WTC11 (cell line): ENCODE measurements at places on chromosomes 1 and 21.

GRCh38 chr1:103576065-103576464 lies 4.7 kb downstream of the AMY2B start:
- no peak for DNase-seq

DNA sequence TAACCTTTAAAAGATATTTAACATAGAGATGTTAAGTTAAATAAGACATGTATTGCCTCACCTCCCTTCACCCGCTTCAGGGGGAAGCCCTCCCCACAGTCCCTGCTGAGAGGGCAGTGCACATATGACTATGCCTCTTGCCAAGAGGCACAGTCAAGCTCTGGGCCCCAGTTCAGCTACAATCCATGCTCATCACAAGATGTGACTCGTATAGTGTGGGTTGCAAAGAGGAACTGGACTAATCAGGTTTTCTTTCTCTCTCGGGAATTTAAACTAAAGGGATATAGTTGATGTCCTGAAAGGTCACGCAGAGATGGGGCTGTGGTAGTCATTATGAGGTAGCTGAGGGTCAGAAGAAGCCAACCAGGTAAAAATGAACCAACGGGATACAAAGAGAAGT lies 35.6 kb downstream of the LYST start:
- no peak for DNase-seq

GRCh38 chr1:67754526-67754920 lies 69.5 kb downstream of the GADD45A start:
- no peak for DNase-seq

- DNase-seq: no peak
Measured at GRCh38 chr21:44475266-44475845, 20.0 kb downstream of the LRRC3 start.

- DNase-seq: no peak
Measured at GRCh38 chr1:83500987-83501591, 497.8 kb downstream of the TTLL7 start.

GRCh38 chr1:205810448-205811157 lies 2.4 kb downstream of the SLC41A1 start:
- peak; percentile 26 for DNase-seq

GRCh38 chr21:15894596-15894995 lies 164.8 kb downstream of the USP25 start:
- DNase-seq: no peak

GRCh38 chr1:210400043-210400840 lies 71.5 kb downstream of the HHAT start:
- DNase-seq: peak; percentile 71

GRCh38 chr1:224333309-224333926 lies 3.4 kb upstream of the NVL start:
- DNase-seq: no peak

DNA sequence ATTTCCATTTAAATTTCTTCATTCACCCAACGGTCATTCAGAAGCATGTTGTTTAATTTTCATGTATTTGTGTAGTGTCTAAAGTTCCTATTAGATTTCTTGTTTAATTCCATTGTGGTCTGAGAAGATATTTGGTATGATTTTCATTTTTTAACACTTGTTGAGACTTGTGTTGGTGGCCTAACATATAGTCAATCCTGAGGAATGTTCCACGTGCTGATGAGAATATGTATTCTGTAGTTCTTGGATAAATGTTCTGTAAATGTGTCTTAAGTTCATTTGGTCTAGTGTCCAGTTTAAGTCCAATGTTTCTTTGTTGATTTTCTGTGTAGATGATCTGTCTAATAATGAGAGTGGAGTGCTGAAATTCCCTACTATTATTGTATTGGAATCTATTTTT lies 22.7 kb upstream of the LCE5A start:
- DNase-seq: no peak

DNA sequence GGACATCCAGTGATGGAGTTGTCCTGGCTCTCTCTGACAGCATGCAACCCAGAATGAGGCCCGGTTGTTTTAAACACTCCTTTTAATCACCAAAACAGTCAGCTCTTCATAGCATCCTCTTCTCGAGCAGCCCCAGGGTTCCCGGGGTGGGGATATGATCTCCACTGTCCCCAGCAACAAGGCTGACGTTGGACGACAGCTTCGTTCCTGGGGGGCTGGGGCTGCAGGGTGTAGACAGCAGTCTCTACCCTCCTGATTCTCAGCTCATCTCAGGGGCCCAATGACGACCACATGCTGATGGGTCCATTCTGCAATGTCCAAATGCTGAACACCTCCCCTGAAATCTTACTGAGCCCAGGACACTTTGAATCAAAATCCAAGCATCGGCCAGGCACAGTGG lies 27.0 kb downstream of the TRIM11 start:
- no peak for DNase-seq

DNA sequence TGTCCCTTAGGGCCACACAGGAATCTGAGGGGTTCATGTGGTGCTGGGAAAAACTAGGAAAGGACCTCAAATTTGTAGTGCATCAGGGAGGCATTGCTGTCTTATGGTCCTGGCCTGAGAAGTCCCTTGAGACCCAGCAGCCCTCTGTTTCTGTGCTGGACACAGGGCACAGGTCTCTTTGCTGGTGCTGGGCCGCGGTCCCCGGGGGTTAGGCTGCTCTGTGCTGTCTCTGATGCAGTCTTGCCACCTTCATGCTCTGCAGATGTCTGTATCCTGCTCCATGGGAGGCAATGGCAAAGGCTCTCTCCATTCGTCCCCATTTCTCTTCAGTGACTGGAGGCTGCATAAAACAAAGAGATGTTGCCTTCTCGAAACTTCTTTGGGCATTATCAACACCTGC lies 13.0 kb downstream of the EDARADD start:
- no peak for DNase-seq

DNA sequence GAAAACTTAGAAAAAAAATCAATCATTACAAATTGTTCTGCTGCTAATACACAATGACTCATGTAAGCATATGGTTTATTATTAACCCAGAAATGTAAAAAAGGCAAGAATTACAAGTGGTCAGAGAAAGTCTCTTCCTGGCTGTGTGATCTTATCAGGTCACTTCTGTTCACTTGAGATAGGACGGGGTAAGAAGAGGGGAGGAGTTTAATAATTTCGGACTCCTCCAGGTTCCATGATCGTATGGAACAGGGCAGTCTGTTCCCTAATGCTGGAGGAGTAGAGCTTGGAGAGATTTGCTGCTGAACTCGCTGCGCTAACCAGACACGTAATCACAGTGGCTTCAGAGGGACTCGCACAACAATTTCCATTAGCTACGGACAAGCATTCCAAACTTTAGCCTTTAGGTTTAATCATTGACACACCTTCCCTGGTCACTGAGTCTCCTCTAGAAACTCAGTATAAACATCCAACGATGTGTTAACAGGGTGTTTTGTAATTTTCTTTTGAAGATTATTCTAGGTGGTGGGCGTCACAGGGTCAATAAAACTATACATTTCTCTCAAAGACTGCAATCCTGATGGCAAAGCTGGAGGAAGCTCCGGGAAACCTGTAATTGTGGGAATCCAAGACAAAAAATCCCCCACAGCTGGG lies 1.3 kb downstream of the CRYZ start:
- no peak for DNase-seq

- no peak for DNase-seq
Measured at GRCh38 chr21:44677881-44678280, 4.1 kb downstream of the KRTAP12-1 start.

GRCh38 chr1:119040906-119041305 lies 52.8 kb upstream of the TBX15 start:
- DNase-seq: no peak

DNA sequence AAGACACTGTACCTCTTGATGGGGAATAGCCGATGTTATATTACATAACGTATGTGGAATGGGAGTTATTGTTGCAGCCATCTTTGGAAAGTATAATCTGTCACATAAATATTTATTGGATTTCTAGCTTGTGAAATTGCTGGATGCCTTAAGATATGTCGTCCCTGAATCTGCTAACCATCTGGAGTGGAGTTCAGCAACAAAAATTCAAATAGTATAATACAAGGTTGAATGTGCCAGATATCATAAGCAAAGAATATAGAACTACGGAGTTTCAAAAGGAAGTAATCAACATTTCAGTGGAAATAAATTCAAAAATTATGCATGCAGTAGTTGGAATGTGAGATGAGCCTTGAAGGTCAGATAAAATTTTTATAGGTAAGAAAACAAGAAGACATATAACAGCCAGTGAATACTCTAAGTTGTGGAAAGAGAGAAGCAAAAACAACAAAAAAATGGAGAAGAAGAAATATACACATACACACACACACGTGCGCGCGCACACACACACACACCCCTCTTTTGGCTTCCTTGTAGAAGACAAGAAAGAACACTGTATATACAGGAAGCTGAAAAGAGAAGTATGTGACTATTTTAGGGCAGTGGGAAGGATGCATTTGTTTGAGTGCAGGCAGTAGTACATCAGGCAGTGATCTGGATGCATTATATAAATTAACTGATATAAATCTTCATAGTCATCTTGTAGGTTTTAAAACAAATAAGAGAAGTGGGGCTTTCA lies 516.7 kb downstream of the KCNT2 start:
- no peak for DNase-seq

GRCh38 chr1:161740921-161741320 lies 8.7 kb upstream of the DUSP12 start:
- DNase-seq: no peak

- no peak for DNase-seq
Measured at GRCh38 chr1:15277933-15278332, 30.9 kb downstream of the FHAD1 start.

- no peak for DNase-seq
Measured at GRCh38 chr1:173009597-173009996, 41.1 kb downstream of the TNFSF18 start.

GRCh38 chr1:169511316-169512005 lies 25.7 kb upstream of the SLC19A2 start:
- DNase-seq: no peak

- no peak for DNase-seq
Measured at GRCh38 chr1:154323493-154323892, 1.8 kb upstream of the ATP8B2 start.

DNA sequence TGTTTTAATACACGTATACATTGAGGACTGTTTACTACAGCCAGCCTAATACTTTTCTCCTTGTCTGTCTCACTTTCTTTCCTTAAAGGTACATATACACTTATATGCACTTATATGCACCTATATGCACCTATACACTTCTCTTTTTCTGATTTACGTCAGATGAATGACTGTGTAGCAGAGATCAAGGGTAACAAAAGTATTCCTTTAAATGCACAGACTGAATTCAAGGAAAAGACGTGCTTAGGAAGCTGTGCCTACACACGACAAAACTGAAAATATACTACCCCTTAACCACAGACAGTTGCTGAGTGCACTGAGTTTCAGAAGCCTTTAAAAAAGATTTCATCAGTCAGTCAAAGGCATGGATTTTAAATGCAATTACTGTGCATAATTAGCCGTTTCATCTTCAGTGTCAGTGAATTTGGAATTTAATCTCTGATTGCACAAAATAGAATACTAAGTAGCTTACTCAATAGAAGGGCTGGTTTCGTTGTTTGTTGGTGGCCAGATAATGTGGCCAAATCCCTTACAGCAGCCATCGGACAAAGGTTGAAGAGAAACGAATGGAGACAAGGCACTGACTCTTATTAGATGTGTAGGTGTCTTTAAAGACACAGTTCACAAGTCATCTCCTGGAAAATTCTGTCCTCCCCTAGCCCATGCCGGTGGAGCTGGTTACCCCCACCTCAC lies 38.3 kb upstream of the TARBP1 start:
- no peak for DNase-seq

- no peak for DNase-seq
Measured at GRCh38 chr21:32135401-32136363, 143.2 kb downstream of the MIS18A start.

- no peak for DNase-seq
Measured at GRCh38 chr1:162093095-162093494, 23.6 kb downstream of the NOS1AP start.

GRCh38 chr1:79777481-79778219 lies 771.1 kb upstream of the ADGRL4 start:
- DNase-seq: peak; percentile 14

DNA sequence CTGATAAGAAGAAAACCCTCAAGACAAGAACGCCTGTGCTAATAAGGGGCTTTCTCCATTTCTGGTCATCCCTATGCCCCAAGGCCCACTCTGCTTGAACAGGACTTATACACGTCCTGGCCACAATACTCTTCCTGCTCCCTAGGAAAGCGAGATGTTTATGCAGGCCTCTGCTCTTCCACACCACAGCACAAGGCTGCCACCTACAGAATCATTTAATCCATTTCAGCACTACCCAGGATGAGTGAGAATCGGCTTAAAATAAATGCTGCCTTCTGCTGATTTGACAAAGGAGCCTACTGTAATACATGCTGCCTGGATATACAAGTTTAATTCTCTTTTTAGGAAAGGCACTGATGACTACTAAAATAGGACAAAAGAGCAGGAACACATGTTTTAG lies 29.4 kb downstream of the FRRS1 start:
- DNase-seq: peak; percentile 20

DNA sequence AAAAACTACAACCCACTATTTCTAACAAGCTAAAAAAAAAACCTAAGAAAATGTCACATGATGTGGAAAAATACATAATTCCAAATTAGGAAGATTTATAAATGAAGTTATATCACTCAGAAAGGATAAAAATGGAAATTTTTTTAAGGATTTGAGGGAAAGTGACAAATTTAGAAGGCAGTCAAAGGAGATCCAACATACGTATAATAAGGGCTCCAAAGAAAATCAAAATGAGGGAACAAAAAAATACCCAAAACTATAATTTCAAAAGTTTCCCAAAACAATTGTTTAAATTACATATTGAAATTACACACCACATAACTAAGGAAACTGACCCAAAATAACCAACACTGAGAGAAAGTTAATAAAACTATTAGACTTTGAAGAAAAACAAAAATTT lies 381.1 kb upstream of the KAZN start:
- no peak for DNase-seq

DNA sequence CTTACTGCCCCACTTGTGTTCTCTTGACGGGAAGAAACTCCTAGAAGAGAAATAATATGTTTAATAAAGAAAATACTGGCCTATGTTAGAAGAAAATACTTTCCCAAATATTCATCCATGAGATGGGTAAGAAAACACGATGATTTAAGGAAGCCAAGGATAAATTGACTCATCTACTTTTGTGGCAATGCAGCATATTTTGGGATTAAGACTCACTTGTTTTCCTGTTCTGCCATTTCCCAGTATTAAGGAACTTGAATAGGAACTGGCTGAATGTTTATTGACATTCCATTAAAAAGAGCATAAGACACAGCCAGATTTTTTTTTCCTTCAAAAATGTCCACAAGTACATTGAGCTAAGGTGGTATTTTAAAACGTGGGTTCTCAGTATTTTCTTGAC lies 10.9 kb upstream of the ADAMTS5 start:
- no peak for DNase-seq

GRCh38 chr1:6587261-6588005 lies 7.6 kb downstream of the ZBTB48 start:
- DNase-seq: no peak

DNA sequence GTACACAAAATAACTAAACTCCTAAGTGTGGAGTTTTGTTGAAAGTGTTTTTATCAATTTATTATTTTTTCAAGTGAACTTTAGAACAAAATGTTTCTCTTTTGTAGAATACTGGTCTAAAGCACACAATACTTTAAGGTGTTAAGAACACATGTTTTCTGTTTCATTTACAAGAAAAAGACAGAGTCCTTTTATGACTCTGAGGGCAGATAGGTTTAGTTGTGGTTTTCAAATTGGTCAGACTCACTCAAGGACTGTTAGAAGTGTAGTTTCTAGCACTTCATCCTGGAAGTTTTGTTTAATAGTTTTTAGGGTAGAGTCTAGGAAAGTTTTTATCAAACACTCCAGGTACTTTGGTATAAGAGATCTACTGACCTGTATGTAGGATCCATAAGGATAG lies 376.5 kb downstream of the LRRIQ3 start:
- no peak for DNase-seq

GRCh38 chr1:165862448-165862847 lies 35.0 kb downstream of the UCK2 start:
- DNase-seq: no peak

GRCh38 chr1:55287723-55288122 lies 72.6 kb upstream of the USP24 start:
- no peak for DNase-seq
